ENCODE measurements at places on chromosomes 2 and 18.

- DNase-seq, result no peak
These were observed 415.3 kb upstream of the VWC2L start for GRCh38 chr2:213995400-213996105.

- no peak for DNase-seq
These were observed 980 bp downstream of the OBSL1 start for GRCh38 chr2:219570194-219570923.

DNA sequence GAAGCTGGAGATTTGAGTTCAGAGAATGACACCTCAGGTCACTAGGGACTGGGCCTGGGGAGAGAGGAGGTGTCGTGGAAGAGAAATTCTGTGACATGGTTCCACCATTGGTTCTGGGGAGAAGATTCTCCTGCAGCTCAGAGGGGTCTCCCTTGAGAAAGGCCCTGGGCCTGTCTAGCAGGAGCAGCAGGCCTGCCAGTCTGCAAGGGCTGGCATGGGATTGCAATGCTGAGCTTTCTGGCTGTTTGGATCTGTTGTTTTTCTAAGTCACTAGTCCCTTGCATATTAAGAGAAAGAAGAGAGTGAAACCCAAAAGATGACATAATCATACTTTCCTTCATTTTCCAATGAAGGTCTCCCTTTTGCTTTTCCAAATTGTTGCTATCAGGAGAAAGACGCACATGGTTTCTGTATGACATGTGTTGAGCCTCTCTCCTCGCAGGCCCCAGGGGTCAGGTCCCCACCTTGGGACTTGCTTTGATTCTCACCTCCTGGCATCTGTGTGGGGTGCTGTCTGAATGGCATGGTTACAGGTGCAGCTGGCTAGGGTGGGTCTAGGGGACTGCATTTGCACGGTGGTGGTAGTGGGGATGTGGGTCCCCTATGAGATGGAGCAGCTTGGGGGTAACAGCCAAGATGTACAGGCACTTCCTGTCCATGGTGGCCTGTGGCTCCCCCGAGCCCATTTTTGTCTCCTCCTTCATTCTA lies 117.8 kb downstream of the GLI2 start:
- no peak for DNase-seq

DNA sequence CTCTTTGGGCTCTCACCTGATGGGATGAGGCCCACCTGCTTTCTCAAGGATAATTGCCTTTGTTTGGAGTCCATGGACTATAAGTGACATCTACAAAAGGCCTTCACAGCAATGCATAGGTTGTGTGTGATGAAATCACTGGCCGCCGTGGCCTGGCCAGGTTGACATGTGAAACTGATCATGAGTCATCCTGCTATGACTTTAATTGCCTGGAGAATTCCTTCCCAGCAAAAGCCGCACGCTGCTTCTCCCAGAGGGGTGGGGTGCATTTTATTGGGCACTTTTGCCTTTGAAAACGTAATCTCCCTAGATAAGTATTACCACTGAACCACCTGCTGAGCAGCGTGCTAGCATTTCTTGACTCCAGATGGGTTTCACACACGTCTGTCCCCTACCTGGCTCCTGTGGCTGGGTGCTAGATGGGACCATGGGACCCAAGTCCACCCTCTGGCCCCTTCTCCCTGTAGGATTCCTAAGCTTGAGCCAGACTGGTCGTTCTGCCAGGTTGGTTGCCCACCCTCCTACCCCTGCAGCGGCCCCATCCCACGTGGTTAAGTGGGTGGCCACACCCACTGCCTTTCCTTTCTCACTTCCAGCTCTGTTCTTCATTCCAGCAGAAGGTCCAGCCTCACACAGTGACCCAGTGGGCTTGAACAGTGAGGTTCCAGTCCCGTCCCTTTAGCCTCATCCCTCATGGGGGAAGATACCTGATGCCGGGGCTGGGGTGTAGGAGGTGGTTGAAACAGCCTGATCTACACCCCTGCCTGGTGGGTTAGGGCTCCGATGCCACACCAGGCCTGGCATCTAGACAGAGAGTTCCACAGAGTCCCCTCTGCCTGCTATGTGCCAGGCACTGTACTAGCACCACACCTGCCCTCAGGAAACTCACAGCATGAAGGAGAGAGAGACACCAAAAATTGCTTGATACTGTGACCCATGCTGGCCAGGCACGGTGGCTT lies 89.6 kb downstream of the GBX2 start:
- no peak for DNase-seq

DNA sequence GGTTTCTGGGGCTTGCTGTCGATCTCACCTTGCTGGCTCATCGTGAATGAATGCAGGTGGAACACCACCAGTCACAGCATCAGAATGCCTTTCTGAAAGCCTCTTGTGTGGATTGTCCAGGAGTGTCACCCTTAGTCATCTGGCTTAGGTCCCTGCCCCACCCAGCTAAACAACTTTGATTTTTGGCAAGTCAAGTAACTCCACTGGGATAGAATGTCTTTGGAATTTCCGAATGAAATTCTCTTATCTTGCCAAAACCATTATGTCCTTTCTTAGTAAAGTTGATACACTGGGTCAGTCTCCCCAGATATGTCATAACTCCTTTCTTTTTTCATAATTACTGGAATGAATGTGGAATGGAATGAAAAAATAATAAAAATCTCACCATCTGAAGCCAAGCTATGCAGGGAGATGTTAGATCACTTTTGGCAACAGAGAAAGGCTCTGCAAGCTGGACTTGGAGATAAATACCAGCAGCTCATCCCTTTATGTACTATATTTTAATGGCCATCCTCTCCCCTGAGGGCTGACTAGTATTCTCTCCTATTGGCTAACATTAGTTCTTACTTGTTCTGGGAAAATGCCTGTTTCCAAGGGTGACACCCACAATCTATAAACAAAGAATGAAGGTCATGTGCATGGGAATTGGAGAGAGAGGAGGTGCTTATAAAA lies 35.4 kb downstream of the INSIG2 start:
- no peak for DNase-seq

DNA sequence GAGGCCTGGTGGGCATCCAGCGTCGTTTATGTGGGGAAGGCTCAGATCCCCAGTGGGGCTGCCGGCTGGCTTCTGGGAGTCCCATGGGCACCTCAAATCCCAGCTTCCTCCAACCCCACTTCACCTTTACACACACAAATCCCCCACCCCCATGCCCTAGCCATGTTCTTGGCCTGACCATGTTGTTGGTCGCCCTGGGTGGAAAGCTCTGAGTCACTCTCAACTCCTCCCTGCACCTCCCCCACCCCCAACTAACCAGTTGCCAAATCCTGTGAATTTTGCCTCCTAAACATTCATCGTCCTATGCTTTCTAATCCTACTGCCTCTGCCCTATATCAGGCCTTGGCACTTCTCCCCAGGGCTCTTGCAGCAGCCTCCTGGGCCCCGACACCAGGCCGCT lies 6.4 kb downstream of the TNS1 start:
- DNase-seq, result no peak
